Pons (tissue), 1 donor: ENCODE measurements at places on chromosomes 6 and 20.

DNA sequence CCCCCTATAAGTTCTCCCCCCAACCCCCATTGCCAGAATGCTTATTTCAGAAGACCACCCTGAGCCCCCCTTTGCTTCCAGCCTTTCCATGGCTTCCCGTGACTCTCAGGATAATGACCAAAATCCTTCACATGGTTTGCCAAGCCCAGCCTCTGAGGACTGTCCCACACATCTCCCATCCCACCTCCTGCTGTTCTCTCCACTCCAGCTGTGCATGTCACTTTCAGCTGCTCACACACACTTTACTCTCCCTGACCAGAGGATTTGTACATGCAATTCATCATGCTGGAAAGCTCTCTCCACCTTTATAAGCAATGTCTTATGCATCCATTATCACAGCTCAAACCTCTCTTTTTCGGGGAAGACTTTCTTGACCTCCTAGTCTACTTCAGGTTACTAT lies 164.2 kb downstream of the PRL start:
- no peak for DNase-seq

- no peak for DNase-seq
Observed at GRCh38 chr6:167786853-167787675, 39.6 kb upstream of the AFDN start.

DNA sequence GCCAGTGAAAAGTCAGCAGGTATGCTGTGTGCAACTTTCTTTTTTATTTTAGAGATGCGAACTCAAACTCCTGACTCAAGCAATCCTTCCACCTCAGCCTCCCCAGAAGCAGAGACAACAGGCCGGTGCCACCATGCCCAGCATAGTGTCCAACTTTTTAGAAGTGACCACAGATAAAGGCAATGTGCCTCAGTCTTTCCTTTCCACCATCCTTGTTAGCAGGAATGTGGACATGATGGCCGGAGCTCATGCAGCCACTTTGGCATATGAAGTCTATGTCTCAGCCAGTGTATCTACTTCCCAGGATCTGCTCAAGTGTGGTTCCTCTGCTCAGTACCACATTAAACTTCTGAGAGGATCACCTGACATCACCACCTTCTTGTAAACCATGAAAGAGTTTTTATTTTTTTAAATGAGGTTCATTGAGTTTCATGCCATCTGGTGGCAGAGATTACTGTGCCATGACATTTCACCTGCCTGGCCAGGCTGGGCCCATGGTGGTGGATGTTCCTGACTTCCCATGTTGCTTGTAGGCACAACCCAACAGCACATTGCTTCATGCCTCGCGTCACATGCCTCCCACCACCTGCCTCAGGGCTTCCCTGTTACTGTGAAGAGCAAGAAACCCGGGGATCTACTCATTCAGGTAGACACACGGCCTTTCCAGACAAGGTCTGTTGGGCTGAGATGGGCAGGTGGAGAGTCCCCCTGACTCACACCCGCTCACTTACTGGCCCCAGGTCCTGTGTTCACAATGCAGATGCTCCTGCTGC lies 216.5 kb downstream of the LY86 start:
- DNase-seq: no peak

- no peak for DNase-seq
Observed at GRCh38 chr20:34927736-34928135, 27.9 kb downstream of the GSS start.

DNA sequence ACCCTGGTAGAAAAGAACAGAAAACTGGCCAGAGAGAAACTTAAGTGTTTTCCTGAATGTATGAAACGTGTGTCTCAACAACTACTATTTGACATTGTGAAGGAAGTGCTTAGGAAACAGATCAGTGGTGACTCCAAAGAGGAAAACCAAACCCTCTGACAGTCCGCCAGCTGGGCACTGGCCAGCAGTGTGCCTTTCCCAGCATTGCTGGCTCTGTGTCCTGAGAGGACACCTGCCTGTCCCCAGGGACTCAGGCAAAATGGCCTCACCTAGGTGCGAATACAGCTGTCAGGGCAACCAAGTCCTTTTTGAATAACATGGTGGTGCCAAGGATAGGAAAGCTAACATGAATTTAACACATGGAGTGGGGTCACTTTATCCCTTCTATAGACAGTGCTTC lies 72.5 kb downstream of the NDUFAF5 start:
- peak; percentile 50 for DNase-seq

GRCh38 chr20:54875307-54875706 lies 399.9 kb downstream of the DOK5 start:
- no peak for DNase-seq

- DNase-seq: peak; percentile 47
Observed at GRCh38 chr6:40550202-40551101, 36.7 kb downstream of the LRFN2 start.

DNA sequence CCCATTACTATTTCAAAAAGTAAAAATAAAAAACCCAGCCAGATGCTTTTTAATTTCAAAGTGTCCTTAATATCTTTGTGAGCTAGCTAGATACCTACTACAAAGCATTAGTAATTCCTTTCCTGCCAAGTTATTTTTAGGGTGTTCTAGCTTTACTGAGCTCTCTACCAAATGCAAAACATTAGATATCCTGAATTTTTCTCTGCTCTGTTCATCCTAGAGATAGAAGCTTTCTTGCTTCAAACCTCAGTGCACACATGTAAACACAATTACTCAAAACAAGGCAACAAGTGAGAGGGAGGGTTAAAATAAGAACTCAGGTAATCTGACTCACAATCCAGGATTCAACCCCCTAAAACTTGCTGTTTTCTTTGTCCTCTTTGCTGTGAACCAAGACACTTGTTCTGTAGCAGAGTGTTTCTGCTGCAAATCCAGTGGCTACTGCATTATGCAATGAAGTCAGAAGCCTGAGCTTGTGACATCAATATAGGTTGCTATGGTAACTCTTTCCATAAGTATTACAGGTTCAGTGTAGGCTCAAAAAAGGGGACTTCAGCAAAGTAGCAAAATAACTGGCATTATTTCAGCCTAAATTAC lies 72.6 kb upstream of the STXBP5 start:
- DNase-seq: peak; percentile 22

- DNase-seq: no peak
Observed at GRCh38 chr6:72322771-72323170, 299.1 kb upstream of the KCNQ5 start.

DNA sequence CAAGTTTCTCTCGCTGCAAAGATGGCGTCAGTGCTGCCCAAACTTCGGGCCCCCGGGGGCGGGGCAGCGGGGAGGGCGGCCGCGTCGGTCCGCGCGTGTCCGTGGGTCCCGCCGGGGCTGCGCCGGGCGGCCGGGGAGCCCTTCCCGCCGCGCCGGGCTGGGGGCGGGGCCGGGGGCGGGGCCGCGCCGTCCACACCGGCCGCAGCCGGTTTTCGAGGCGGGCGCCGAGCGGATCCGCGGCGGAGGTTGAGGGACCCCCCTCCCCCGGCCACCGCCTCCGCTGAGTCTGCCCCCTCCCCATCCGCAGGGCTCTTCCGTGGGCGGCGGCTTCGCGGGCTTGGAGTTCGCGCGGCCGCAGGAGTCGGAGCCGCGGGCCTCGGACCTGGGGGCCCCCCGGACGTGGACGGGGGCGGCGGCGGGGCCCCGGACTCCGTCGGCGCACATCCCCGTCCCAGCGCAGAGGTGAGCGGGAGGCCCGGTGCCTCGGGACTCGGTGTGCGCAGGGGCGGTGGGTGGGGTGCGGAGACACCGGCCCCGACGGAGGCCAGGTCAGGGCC lies 572 bp downstream of the SLC2A4RG start:
- DNase-seq: no peak

DNA sequence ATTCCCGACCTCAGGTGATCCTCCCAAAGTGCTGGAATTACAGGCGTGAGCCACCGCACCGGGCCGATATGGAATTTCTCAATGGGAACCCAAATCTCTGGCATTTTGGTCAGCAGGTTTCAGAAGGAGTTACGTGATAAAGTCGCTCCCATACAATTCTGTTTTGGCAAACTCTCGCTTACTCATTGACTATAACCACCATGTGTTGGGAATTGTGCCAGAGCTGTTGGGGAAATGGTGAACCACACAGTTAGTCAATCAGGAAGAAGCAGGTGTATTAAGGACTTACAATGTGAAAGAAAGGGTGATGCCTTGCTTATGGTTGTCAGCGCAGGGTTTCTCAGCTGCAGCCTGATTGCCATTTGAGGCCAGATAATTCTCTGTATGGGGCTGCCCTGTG lies 410.5 kb downstream of the QKI start:
- no peak for DNase-seq

DNA sequence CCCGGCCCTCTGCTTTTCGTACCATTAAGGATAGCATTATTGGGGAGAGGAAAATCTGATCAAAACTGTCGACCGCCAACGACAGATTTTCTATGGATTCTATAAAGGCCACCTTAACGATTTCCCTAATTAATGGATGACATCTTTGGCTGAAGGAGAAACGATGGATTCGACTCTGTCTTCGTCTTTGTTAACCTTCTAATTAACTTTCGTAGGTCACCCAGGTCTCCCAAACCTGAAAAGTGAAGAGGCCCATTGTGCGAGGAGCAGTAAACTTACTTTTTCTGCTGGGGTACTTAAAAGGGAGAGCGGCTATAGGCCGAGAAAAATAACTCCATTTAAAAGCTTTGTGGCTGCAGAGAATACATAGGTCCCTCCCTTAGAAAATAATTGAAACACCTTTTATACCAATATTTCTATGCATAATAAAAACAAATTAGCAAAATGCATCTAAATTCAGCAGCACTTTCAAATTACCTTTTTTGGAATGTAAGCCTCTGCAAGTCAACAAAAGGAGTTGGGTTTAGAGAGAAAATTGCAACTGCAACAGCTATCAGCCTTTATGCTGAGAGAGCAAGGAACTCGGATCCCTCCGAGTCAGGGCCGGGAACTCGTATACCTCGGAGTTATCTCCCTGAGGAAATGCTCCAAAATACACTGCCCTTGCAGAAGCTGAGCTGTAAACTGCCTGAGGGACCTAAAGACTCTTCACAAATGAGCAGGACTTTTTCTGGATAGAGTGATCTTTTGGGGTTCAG lies 31.4 kb upstream of the NR2E1 start:
- DNase-seq: no peak
